NCI-H146 (cell line): ENCODE measurements at places on chromosomes 1 and 21.

- no peak for DNase-seq
These were observed 18.7 kb upstream of the F5 start for GRCh38 chr1:169604781-169605560.

DNA sequence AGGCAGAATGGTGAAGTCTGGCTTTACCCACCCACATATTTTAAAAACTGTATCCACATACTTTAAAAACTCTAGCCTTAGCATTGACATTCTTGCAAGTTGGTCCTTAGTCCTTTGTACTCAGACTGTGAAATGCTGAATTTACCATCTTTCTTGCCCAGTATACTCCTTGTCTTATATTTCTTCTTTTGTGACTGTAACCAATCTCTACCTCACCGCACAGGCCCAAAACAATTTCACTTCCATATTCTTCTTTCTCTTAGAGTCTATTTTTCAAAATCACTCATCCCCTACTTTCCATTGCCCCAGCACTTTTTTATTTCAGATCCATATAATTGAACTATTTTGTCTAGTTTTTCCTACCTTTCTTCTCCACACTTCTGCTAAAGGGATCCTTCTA is 892.4 kb upstream of the B3GALT2 start:
- no peak for DNase-seq

- DNase-seq = peak; percentile 20
These were observed 32.8 kb downstream of the GJA4 start for GRCh38 chr1:34825455-34826091.

- no peak for DNase-seq
These were observed 53.6 kb downstream of the FGGY start for GRCh38 chr1:59350521-59350920.

- DNase-seq = no peak
These were observed 2.1 kb downstream of the F3 start for GRCh38 chr1:94539496-94539895.

DNA sequence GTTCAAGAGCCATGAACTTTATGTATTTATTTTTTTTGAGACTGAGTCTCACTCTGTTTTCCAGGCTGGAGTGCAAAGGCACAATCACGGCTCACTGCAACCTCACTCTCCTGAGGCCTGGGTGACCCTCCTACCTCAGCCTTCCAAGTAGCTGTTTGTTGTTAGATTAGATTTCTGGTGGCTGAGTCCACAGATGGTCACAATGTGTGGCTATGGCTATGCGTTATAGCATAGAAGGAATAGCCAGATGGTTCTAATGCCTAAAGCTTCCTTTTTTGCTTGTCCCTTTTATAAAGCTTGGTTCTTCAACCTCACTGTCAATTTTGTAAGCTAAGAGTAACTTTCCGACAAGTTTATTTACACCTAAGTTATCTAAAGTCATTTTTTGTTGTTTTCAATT is 62.3 kb upstream of the FMN2 start:
- DNase-seq = no peak

GRCh38 chr1:182126272-182126800 is 64.8 kb upstream of the ZNF648 start:
- DNase-seq = no peak

- DNase-seq = peak; percentile 38
These were observed 1753.4 kb downstream of the MRPL39 start for GRCh38 chr21:23853796-23854379.

DNA sequence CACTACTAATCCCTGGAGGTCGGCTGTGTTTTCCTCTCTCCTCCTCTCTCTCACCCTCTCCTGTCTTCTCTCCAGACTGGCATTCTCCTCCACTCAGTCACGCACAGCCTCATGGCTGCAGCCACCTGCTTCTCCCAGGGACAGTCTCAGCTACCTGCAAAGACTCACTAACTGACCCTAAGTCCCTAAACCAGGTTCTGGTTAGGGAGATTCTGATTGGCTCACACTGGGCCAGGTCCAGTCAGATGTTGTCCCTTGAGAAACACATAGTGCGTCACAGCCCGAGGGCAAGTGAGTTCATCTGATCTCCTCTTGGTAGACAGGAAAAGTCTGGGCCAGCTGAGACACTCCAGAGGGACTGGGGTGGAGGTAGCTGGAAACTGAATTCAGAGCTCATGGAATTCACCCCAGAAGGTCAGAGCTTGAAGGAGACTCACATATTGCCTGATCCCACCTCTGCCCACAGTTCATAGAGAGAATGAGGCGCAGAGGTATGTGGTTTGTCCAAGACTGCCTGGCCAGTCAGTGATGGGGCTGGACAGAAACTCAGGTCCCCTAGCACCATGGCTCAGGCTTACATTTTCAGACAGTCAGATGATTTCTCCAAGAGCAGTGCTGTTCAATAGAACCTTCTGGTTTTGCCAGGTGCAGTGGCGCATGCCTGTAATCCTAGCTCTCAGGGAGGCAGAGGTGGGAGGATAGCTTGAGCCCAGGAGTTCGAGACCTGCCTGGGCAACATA is 40.4 kb upstream of the RPL11 start:
- DNase-seq = no peak

- no peak for DNase-seq
These were observed 1489.1 kb downstream of the BRINP3 start for GRCh38 chr1:188988589-188988988.

DNA sequence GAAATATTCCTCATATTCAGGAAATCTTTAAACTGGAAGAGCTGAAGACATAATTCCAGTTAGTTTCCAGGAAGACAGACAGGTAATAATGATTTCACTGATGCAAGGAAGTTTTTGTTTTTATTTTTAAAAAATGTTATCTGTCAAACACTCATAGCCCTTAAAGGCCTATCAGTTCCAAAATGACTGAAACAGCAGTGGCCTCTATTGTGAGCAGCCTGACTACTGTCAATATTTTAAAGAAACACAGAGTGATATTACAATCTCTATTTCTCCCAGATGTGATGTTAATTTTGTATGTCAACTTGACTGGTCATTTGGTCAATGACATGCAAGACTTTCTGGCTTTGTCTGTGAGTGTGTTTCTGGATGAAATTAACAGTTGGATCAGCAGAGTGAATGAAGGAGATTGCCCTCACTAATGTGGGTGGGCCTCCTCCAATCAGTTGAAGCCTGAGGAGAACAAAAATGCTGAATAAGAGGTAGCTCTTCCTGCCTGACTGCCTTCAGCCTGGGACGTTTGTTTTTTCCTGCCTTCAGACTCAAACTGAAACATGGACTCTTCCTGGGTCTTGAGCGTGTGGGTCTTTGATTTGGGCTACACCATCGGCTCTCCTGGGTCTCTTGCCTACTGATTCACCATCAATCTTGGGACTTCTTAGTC is 31.3 kb upstream of the SLC30A10 start:
- DNase-seq = no peak

GRCh38 chr1:93738075-93738622 is 56.5 kb upstream of the BCAR3 start:
- DNase-seq = no peak

- DNase-seq = no peak
These were observed 7.2 kb upstream of the SLX9 start for GRCh38 chr21:44932408-44933181.

DNA sequence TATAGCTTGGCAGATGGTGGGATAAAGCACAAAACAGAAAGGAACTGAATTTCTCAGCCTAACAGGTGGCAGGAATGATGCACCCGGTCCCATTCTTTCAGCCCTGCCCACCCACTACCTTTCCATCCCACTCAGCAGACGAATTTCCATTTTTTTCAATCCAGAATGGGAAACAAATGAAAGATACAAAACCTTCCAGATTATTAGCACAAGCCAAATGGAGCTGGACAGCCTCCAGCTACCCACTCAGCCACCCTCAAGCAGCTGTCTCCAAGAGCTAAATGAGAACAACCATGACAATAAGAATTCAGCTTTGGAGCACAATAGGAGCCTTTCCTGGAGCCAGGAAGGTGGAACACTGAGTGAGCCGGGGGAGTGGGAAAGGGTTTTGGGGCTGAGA is 96.3 kb upstream of the ST6GALNAC5 start:
- DNase-seq = no peak

- no peak for DNase-seq
These were observed 13.5 kb upstream of the MYOM3 start for GRCh38 chr1:24125456-24125855.

GRCh38 chr1:8671306-8671917 is 146.0 kb downstream of the RERE start:
- DNase-seq = peak; percentile 54

- DNase-seq = no peak
These were observed 66.3 kb upstream of the NTPCR start for GRCh38 chr1:232883992-232884661.

DNA sequence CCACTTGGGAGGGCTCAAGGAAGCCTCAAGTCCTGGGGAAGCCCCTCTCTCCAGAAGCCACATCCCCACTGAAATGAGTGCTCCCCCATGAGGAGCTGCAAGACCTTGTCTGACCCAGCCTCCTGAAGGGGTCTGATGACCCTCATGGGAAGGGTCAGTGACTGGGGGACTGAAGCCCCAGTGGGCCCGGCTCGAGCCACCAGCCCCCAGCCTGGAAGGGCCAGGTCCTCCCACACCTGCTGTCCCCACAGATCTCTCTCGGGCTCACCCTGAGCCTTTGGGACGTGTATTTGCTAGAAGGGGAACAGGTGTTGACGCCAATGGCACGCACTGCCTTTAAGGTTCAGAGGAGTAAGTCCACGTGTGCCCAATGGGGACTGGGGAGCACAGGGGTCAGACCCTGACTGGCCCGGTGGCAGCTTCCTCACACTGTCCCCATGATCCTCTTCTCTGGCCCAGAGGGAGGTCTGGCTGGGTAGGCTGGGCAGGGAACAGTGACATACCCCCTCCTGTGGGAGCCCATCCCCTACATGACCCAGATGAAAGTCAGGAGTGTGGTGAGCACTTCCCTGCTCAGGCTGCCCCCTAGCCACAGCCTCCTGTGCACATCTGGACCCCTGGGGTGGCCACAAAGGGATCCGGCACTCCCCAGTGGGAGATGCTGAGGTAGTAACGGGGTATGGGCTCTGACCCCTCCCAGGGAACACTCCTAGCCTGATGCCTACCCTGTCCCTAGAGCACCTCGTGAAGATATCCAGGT is 12.4 kb upstream of the SRARP start:
- no peak for DNase-seq

GRCh38 chr1:236471653-236472052 is 52.1 kb upstream of the LGALS8 start:
- peak; percentile 22 for DNase-seq

GRCh38 chr1:198825254-198825653 is 186.4 kb downstream of the PTPRC start:
- DNase-seq = no peak

GRCh38 chr1:36323636-36324352 is at the start of gene EVA1B:
Gene EVA1B (minus strand): TSS chr1:36323645. CDS start chr1:36323037, 608 bp downstream.
- DNase-seq = peak; percentile 31

GRCh38 chr1:3135744-3136455 is 66.9 kb downstream of the PRDM16 start:
- DNase-seq = no peak

- no peak for DNase-seq
These were observed 9.4 kb downstream of the PHACTR4 start for GRCh38 chr1:28378906-28379305.

- no peak for DNase-seq
These were observed 568.4 kb downstream of the PLA2G4A start for GRCh38 chr1:187396929-187397796.

DNA sequence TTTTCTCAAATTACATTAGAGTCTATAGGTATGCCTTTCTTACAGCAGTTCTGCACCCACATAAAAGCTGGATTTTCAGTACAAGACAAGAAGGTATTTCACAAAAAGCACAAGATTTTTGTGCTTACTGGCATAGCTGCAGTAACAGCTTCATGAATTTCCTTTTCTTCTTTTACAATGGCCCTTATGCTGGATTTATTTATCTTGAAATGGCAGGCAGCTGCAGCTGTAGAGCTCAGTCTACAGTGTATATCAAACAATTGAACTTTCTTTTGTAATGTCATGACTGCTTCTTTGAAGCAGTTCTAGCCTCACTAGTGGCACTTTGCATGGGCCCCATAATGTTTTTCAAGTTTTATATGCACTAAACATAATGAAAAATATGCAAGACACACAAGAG is 510.2 kb downstream of the KCNT2 start:
- DNase-seq = no peak
